ENCODE measurements at places on chromosomes 13 and 19. TPM values are rescaled to one million over a fixed set of nuclear protein-coding genes. Genes with fewer than 3 reads are reported as not detected.
A peak's percentile ranks its signal among the peaks of the same experiment; 100 is the strongest.

The LYPD5 gene
- 0.31 TPM for total RNA-seq

DNA sequence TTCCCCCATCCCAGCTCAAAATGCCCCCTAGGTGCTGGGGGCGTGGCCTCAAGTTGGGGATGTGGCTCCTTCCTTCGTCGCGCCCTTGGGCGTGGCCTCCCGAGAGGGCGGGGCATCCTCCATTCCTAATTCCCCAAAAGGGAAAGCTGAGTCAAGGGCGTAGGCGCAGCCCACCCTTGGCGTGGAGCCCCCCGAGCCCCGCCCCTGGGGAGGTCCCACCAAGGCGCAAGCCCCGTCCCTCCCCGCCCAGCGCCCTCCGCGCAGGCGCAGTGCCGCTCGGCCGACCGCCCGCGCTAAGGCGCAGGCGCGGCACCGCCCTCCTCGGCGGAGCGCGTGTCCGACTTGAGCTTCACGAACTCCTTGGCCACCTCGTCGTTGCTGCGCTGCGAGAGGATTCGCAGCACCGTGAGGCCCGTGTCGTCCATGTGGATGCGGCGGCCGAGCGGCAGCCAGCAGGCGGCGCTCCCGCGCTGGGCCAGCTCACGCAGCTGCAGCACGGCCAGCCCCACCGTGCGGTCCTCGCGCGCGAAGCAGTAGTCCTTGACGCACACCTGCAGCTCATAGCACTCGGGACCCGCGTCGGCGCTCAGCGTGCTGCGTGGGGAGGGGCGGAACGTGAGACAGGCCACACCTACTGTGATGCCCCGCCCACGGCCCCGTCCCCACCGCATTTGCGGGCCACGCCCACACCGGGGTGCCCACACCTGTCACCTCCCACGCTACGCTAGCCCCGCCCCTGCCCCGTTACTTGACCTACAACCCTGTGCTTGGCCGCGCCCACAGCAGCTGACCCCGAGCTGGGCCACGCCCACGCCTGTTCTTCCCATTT is 50.5 kb downstream of the COLGALT1 start:
- peak; percentile 83 for DNase-seq

DNA sequence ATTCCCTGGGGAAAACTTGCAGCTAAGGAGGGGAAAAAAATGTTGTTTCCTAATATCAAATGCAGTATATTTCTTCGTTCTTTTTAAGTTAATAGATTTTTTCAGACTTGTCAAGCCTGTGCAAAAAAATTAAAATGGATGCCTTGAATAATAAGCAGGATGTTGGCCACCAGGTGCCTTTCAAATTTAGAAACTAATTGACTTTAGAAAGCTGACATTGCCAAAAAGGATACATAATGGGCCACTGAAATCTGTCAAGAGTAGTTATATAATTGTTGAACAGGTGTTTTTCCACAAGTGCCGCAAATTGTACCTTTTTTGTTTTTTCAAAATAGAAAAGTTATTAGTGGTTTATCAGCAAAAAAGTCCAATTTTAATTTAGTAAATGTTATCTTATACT is 33.6 kb downstream of the TNFSF11 start:
- DNase-seq = no peak

DNA sequence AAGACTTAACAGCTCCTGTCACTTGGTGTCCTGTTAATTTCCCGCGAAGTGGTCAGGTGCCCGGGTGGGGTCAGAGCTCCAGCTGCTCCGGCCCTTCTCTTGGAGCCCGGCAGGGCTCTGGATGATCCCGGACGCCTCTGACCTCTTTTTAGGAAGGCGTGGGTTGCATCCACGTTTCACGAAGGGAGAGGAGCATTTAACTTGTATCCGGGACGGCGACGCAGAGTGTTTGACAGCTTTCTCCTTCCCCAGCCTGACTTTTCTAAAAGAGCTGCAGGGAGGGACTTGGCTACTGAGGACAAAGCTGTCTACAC is 656 bp downstream of the ZNF155 start:
- DNase-seq = no peak

DNA sequence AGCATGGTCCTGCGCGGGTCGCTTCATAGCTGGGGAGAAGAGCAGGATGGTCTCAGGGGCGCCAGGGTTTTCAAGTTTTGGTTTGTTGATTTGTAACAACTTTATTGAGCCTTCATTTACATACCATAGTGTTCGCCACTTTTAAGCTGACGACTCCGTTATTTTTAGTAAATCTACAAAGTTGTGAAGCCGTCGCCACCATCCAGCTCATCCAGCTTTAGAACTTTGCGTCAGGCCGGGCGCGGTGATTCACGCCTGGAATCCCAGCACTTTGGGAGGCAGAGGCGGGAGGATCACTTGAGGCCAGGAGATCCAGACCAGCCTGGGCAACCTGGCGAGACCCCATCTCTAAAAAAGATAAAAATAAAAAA is 404 bp downstream of the C19orf44 start:
- peak; percentile 55 for DNase-seq

GRCh38 chr13:100097821-100098220 is 8.9 kb downstream of the PCCA start:
- no peak for DNase-seq

- DNase-seq = no peak
Measured at GRCh38 chr19:48713041-48713863, 6.3 kb downstream of the MAMSTR start.

DNA sequence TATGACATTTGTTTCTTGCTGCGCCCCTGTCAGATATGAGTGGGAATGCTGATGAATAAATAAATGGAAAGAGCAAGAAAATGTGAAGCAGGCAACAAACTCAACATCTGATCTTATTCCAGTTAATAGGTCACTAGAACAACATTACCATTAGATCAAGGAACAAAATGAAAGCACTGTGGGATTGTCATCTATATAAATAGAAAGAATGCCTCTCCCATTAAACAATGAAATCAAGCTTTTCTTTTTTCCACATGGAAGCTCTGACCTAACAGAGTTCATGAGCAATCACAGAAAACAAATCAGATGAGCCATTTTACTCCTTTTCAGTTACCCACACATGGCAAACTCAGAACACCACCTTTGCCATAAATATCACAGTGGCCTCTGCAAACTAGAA is 354.8 kb downstream of the SUCLA2 start:
- DNase-seq = no peak

GRCh38 chr19:10952809-10953208 is 8.0 kb upstream of the SMARCA4 start:
- no peak for DNase-seq

The CYP4F2 gene
- not detected for total RNA-seq

DNA sequence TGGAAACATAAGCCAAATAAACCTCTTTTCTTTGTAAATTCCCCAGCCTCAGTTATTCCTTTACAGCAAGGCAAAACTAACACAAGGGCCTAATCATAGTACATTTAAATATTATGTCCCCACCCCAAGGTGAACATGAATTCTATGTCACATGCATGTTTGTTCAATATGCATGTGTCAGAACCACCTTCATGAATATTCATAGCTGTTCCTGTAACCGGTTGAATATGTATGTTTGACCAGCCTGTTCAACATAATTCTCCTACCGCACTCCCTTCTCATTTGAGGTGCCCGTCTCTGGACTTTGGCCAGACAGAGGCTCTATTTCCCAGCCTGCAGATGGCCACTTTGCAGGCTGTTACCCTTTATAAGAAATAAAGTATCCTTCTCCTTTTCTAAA is 769.4 kb upstream of the SLITRK1 start:
- no peak for DNase-seq

- no peak for DNase-seq
Measured at GRCh38 chr13:64992314-64992713, 2237.8 kb downstream of the PCDH9 start.

The PRODH2 gene
- total RNA-seq = not detected

The ICAM4 gene
- 0.09 TPM for total RNA-seq

The OR7D2 gene
- total RNA-seq = not detected

- no peak for DNase-seq
Measured at GRCh38 chr19:16337809-16338469, 13.3 kb downstream of the KLF2 start.

- DNase-seq = no peak
Measured at GRCh38 chr19:11798391-11799330, at the start of gene ZNF491. ZNF491 (plus strand) TSS chr19:11798523; CDS start chr19:11805954, 7,431 bp downstream.

The SMAD9 gene
- 2.1 TPM for total RNA-seq

The ZFR2 gene
- not detected for total RNA-seq

DNA sequence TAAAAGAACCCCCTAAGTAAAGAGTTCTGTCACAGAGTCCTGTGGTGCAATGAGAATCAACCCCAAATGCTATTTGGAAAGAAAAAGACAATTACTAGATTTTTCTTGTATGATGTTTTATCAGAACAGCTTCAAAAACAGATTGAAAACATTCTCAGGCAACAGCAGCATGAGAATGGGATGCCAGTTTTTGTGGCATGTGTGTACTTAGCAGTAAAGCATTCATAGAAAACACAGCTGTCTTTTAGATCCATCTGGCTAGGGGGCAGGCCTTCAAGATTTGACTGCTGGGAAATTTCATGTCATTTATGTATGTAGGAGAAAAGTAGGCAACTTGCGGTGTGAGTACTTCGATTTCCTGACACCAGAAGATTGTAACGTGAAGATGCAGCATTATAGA is 170.5 kb upstream of the HTR2A start:
- no peak for DNase-seq

The ZNF536 gene
- not detected for total RNA-seq

DNA sequence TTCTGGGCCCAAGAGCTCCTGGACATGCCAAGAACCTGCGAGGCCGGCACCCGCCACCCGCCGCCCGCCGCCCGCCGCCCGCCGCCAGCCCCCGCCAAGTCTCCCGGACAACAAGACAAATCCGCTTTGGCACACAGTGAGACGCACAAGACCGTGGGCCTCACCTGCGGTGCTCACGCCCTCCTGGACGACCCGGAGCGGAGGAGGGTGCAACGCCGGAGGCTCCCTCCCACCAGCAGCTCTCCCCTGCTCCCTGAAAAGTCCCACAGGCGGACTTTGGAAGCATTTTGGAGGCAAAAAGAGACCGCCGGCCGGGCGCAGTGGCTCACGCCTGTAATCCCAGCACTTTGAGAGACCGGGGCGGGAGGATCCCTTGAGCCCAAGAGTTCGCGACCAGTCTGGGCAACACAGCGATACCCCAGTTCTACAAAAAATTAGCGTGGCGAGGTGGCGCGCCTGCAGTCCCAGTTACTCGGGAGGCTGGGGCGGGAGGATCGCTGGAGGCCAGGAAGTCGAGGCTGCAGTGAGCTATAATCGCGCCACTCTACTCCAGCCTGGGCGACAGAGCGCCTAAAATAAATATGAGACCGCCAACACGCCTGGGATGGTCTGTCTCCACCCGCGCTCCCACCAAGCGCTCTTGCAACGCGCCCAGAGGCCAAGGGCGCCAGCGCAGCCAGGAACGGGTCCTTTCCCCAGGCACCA is 783 bp downstream of the RHPN2 start:
- DNase-seq = no peak

Measured in A172 (cell line).